BJ (cell line): ENCODE measurements at places on chromosomes 6 and 20. TPM values are rescaled to one million over a fixed set of nuclear protein-coding genes. Genes with fewer than 3 reads are reported as not detected.

SLC35A1 gene
- 10.5 and 21.1 TPM in 2 replicates for polyA plus RNA-seq

TLDC2 gene
- polyA plus RNA-seq: 0.37 and 0.54 TPM in 2 replicates

PRL gene
- polyA plus RNA-seq: not detected in 2 replicates

PCMT1 gene
- polyA plus RNA-seq: 63.2 and 106 TPM in 2 replicates

ISM1 gene
- 0.12 and 0.25 TPM in 2 replicates for polyA plus RNA-seq

ID4 gene
- polyA plus RNA-seq: 2.2 and 3.1 TPM in 2 replicates

BACH2 gene
- 0.01 and 0.10 TPM in 2 replicates for polyA plus RNA-seq

SMPDL3A gene
- 6.4 and 10.4 TPM in 2 replicates for polyA plus RNA-seq

DNA sequence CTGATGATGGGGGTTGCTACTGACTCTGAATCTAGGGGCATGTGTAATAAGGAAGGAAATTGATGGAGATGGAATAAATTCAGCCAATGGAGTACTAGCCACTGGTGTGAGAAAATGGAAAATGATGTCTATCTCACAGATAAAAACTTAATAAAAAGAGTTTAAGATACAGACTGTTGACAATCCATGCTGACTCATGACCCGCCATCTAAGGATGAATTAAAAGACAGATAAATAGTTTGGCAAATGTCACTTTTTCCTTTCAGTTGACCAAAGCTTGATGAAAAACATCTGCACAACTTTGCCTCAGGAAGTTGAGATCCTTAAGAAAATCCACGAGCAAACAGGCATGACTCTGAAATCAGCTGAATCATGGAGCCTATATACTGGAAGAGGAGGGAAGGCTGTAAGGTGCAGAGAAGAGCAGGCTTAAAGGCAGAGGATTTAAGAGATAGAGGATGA lies 82.6 kb upstream of the BMP5 start:
- DNase-seq: peak; percentile 50

GRCh38 chr6:70151616-70152015 lies 151.3 kb downstream of the COL9A1 start:
- DNase-seq: no peak

DNA sequence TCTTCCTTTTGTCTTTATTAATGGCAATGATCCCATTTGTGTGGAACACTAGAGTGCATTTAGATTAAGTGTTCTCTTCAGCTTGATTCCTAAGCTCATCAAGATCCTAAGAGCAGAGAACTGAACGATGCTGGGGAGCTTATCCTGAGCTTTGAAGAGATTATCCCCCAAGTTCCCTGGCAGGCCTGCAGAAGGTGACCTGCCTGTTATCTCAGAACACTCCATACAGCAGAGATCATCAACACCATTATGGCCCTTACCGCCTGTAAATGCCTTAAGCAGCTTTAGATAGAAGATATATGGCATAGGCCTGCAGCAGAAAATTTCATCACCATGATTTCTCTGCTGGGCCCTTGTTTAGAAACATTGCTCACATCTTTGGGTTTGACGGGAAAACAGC lies 779.9 kb upstream of the MAP3K7 start:
- no peak for DNase-seq

DNA sequence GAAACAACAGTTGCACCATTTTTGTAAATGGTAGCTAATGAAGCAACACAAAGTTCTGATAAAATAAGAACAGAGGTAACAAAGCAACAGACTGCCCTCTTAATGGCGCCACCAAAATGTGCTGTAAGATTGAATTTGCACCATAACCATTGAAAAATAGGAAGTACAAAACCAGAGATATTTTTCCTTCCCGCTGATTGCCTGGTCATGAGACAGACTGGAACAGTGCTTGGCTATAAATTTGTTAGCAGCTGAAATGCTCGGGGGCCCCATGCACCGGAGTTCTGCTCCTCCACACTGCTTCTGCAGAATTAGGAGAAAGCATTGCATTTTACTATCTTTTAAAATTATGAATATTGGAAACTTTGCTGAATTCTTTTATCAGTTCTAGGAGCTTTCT lies 164.4 kb upstream of the QKI start:
- DNase-seq: no peak

DNA sequence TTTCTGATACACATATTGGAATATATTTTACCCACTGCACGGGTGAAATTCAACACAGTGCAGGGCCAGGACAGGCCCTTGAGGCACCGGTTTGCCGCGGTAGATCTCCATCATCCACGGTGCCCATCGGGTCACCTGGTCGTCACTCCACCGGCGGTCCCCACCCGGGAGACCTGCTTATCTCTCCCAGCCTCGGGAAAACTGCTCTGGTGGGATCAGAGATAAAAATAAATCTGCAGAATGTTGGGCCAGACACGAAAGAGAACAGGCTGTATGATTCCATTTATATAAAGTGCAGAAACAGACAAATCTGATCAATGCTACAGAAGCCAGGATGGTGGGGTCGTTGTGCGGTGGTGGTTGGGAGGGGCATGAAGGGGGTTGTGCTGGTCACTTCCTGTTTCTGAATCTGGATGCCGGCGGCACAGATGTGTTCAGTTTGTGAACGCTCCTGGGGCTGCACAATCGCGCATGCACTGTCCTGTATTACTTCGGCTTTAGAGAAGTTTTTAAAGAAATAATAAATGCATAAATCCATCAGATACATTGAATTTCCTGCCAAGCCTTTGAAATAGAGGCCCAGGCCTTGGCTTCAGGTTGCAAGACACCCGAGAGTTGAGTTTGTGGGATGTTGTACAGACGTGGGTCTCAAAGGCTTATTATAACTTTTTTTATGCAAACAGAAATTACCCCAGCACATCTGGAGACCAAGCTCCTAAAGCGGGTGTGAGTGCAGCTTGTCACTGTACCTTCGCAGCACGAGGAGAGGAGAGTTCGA lies 54.3 kb downstream of the ANKRD60 start:
- DNase-seq: no peak

GRCh38 chr6:156313037-156313436 lies 464.1 kb upstream of the ARID1B start:
- DNase-seq: no peak

GRCh38 chr6:115717062-115717461 lies 343.6 kb downstream of the FRK start:
- no peak for DNase-seq

DNA sequence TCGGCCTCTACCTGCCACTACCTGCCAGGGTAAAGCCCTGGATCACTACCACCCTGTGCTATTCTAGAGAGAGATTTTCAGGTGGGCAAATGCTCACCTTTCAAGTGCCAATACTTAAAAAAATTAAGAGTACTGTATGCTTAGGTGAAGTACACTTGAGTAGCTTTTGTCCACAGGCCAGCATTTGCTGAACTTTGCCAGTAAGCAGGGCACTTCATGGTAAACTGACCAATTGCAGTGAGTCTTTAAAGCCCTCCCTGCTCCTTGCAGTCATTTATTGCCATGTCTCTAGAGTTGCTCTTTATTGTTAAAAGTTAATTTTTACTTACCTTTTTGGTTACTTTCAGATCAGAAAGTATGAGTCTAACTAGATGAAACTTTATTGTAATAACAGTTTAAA lies 58.5 kb downstream of the PLAGL1 start:
- no peak for DNase-seq

DNA sequence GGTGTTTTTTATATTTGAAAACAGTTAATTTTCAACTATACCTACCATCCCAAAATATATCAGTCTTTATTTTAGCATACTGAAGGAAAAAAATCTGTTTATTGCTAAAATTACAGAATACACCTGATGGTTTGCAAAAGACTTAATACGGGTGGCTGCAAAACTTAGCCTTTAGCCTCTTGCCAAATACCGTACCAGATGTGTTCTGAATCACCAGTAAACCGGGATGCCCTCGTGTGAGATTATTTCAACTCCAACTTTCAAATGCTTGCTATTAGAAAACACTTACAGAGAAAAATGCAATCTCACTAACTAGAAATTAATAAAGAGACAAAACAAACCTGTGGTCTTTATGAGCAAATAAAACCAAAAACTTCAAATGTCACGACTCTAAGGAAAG lies 36.0 kb downstream of the REV3L start:
- no peak for DNase-seq

- no peak for DNase-seq
These were observed 172.3 kb downstream of the OGFRL1 start for GRCh38 chr6:71460933-71461332.

- DNase-seq: no peak
These were observed 47.4 kb upstream of the SRF start for GRCh38 chr6:43123461-43124314.

DNA sequence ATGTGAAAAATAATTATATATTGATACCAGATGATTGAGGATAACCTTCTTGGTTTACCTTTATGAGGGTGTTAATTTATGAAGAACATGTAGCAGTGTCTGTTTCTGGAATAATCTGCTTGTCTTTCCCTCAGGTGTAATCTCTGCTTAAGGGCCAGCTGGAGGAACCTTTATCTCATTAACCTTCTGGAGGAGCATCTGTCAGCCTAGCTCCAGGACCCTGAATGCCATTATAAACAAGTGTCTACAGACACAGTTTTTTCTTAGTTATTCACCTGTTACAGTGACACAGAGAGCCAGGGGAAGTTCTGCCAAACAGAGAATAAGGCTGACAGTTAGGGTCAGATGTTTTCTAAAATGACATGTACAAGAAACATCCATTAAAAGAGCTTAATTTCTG lies at the start of gene IMPG1:
IMPG1 (minus strand) TSS at position 101 of the 400 bp plus-strand sequence. CDS start 174 bp downstream, outside the sequence.
- DNase-seq: no peak
